Lung (tissue), 17 donors: ENCODE measurements at places on chromosomes 11 and 22. TPM values are rescaled to one million over a fixed set of nuclear protein-coding genes. Genes with fewer than 3 reads are reported as not detected.

GRCh38 chr22:20779818-20780158 lies 5.9 kb downstream of the SERPIND1 start:
- H3K27me3 ChIP-seq = no peaks in the 10 kb centered on the region
- H3K4me1 ChIP-seq = no peaks in the 10 kb centered on the region
- H3K36me3 ChIP-seq = no peaks in the 10 kb centered on the region
- H3K4me3 ChIP-seq = no peak overlapping the region

DNA sequence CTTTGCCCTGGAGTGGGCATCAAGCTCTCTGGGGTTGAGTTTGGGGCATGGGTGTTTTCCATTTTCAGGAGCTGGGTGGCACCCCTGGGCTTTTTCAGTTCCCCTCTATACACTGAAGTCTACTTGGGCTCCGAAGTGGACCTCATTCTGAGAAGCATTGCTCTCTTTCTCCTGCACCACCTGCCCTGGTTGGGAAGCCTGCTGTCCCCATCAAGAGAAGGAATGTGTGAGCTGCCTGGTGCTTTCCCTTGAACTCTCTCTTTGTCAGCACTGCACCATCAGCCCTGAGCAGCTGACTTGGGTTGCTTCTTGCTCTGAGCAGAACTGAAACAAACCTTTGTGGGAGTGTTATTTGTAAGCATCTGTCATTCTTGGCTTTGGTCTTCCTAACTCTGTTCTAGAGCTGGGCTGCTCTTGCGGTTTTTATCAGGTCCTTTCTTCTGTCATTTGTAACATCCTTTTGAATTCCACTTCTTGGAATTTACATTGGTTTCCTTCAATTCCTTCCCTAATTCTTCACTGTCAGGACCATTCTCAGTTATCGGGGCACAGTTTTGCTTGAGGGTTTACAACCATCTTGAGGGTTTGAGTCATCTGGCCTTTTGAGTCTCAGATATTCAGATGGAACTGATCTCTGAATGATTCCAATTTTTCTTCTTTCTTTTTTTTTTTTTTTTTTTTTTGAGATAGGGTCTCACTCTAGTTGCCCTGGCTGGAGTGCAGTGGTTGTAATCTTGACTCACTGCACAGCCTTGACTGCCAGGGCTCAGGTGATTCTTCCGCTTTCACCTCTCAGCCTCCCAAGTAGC lies 20.5 kb downstream of the UBE2L3 start:
- DNase-seq = no peak
- H3K4me3 ChIP-seq = no peak overlapping the region
- H3K36me3 ChIP-seq = peaks cover 6% of the 10 kb centered on the region
- H3K27me3 ChIP-seq = no peaks in the 10 kb centered on the region

The SLC22A6 gene
- total RNA-seq = not detected

The MRGPRE gene
- total RNA-seq = 0.18 TPM

The DBX1 gene
- not detected for total RNA-seq
